Thymus (tissue), 14 donors: ENCODE measurements at places on chromosomes 11 and 22.

DNA sequence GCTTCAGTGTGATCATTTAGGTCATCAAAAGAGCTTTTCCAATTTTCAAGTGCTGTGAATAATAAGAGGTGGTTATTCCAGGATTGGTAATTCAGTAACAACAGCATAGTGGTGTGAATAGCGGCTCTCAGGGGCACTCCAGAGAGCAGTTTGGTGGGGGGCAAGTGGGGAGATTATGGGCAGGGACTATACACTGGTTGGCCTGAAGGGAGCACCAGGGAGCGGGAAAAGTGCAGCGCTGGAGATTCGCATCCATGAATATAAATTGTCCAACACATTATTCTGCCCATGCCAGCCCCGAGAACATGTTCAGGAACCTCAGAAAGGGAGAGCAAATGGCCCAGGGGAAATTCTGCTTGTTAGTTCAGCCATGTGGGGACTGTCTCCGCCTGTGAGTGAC, 37.9 kb downstream of the OR6Q1 start:
- no peak overlapping the region for H3K27ac ChIP-seq
- H3K4me3 ChIP-seq = no peak overlapping the region
- no peaks in the 10 kb centered on the region for H3K27me3 ChIP-seq
- no peaks in the 10 kb centered on the region for H3K4me1 ChIP-seq

GRCh38 chr11:64564947-64565889, 25.8 kb upstream of the SLC22A12 start:
- H3K27me3 ChIP-seq = no peaks in the 10 kb centered on the region
- H3K4me1 ChIP-seq = peaks cover 10% of the 10 kb centered on the region
- no peak overlapping the region for H3K4me3 ChIP-seq
- no peaks in the 10 kb centered on the region for H3K36me3 ChIP-seq

DNA sequence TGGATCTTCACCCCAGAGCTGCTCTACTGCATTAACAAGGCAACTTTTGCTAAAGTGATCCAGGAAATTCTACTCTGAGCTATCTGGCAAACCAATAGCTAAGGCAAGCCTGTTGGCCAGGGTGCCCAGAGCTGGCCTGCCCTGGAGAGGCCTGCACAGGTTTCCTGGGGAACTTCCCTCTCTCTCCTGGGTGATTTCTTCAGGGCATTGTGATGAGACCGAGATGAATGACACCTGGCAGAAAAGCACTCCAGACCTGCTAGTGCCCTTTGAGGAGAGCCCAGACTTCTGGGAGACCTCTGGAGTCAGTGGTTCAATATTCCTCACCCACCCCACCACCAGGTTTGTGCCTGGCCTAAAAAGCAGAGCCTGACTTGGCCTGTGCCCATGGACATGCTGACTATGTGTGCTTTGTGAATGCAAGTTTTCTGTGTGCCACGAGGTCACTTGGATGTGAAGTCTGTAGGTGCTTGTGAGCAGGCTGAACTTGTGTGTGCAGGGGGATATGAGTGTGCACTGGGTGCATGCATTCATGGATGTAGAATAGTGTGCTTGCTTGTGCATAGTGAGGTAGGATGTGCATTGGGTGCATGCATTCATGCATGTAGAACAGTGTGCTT, 4.4 kb upstream of the APLNR start:
- peaks cover 36% of the 10 kb centered on the region for H3K27me3 ChIP-seq
- H3K4me3 ChIP-seq = no peak overlapping the region
- H3K27ac ChIP-seq = no peak overlapping the region
- no peak for DNase-seq
- no peaks in the 10 kb centered on the region for H3K36me3 ChIP-seq
- H3K4me1 ChIP-seq = no peaks in the 10 kb centered on the region

GRCh38 chr11:71446942-71447688, 1.1 kb downstream of the DHCR7 start:
- peaks cover 7% of the 10 kb centered on the region for H3K36me3 ChIP-seq
- H3K27me3 ChIP-seq = no peaks in the 10 kb centered on the region
- H3K4me1 ChIP-seq = peaks cover 17% of the 10 kb centered on the region
- no peak overlapping the region for H3K27ac ChIP-seq
- DNase-seq = no peak
- H3K4me3 ChIP-seq = peak overlapping the region; percentile 95

GRCh38 chr11:63698976-63699733, 17.9 kb downstream of the RTN3 start:
- no peaks in the 10 kb centered on the region for H3K4me1 ChIP-seq
- no peaks in the 10 kb centered on the region for H3K27me3 ChIP-seq
- no peak for DNase-seq

DNA sequence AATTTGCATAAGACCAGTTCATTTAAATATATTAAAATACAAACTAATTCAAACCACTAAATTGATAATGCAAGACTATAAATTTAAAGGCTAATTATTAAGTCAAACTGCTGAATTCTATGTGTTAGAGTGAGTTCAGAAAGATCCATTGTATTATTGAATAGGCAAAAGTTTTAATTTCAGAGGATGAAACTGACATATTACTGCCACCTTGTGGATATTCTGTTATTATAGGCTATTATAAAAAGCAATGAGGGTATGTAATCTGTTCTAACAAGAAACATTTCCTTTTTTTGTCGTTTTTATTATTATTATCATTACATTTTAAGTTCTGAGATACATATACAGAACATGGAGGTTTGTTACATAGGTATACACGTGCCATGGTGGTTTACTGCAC, 20.9 kb upstream of the NAALAD2 start:
- H3K27me3 ChIP-seq = no peaks in the 10 kb centered on the region
- DNase-seq = no peak
- no peak overlapping the region for H3K27ac ChIP-seq
- no peaks in the 10 kb centered on the region for H3K4me1 ChIP-seq

- peak; percentile 6 for DNase-seq
- no peak overlapping the region for H3K4me3 ChIP-seq
- no peak overlapping the region for H3K27ac ChIP-seq
- H3K27me3 ChIP-seq = no peaks in the 10 kb centered on the region
- H3K36me3 ChIP-seq = no peaks in the 10 kb centered on the region
Measured at GRCh38 chr11:86592659-86593451, 79.6 kb downstream of the ME3 start.

- H3K4me1 ChIP-seq = peaks cover 16% of the 10 kb centered on the region
- H3K27me3 ChIP-seq = peaks cover 5% of the 10 kb centered on the region
- no peak for DNase-seq
- no peaks in the 10 kb centered on the region for H3K36me3 ChIP-seq
- no peak overlapping the region for H3K27ac ChIP-seq
Measured at GRCh38 chr22:23566705-23567475, 13.2 kb downstream of the IGLL1 start.

DNA sequence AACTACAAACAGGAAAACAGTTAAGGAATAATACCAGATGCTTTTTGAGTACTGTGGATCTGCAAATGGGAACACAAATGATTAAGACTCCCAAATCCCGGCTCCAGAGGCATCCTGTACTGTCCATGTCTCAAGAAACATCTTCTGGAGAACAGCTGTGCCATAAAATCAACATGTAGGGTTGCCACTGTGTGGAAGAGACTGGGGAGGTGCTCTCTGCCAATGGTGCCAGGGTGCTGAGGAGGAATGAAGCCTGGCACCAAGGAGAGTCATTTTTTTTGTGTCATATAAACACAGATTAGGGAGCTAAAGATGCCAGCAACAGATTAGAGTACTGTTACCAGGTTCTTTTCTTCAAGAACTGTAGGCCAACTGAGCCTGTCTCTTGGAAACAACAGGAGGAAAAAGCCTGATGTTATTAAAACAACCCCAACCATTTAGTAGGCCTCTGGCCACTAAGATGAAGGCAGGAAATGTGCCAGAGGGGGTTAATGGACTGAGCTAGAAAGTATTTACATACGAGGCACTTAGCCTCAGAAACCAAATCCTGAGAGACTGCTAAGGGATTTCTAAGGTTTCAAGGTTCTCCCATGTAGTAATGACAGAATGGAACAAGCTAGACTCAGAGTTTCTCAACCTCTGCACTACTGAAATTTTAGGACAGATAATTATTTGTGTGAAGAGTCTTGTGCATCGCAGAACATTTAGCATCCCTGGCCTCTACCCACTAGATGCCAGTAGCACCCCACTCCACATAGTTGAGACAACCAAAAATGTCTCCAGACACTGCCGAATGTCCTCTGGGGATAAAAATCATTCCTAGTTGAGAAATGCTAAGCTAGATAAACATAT, 54.6 kb upstream of the CHRM4 start:
- no peaks in the 10 kb centered on the region for H3K4me1 ChIP-seq
- H3K27ac ChIP-seq = no peak overlapping the region
- no peaks in the 10 kb centered on the region for H3K27me3 ChIP-seq
- DNase-seq = no peak
- peaks cover 22% of the 10 kb centered on the region for H3K36me3 ChIP-seq
- no peak overlapping the region for H3K4me3 ChIP-seq

DNA sequence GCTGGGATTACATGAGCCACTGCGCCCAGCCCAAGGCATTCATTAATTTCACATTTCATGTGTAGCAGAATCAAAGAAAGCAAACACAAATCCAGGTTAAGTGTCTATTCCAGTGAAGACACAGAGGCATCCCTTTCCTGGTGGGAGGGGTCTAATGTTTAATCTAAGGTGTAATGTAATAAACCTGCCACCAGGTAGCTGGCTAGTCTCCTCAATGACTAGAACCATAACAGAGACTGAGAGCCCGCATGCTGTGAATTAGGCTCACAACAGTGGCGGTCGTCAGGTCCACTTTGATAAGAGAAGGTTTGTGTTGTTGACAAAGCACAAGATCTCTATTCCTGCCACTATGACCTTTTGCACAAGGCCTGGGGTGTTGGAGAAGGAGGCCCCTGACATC, 64.2 kb upstream of the ADA2 start:
- no peak overlapping the region for H3K27ac ChIP-seq
- H3K36me3 ChIP-seq = no peaks in the 10 kb centered on the region
- no peak overlapping the region for H3K4me3 ChIP-seq
- DNase-seq = no peak

DNA sequence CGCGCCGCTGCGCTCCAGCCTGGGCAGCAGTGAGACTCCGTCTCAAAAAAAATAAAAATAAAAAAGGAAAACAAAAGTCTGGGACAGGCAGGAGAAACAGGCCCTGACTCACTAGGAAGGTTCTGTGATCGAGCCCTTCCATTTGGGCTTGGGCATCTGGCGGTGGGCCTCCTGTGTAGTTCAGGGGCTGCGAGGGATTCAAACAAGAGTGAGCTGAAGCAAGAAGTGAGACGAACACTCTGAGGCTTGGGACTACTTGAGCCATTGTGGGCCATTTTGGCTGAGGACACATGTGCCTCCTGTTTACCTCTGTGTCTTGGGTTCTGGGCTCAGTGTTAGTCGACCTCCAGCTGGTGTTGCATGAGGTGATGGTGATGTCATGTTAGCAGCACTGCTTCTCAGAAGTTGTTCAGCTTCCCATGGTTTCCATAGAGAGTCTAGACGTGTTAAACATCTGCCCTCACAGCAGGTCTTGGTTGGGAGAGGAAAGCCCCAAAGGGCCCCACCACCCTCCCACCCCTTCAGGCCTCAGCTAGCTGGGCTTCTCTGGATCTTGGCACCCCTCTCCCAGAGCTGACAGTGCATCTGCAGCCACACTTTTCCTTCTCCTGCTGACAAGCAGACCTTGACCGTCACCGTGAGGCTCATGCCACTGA, 57.8 kb downstream of the MED15 start:
- H3K36me3 ChIP-seq = peaks cover 76% of the 10 kb centered on the region
- H3K27ac ChIP-seq = no peak overlapping the region

GRCh38 chr22:30667107-30667493, 575 bp downstream of the DUSP18 start:
- DNase-seq = peak; percentile 11
- no peak overlapping the region for H3K27ac ChIP-seq
- H3K4me1 ChIP-seq = peaks cover 8% of the 10 kb centered on the region

- peaks cover 10% of the 10 kb centered on the region for H3K4me1 ChIP-seq
- H3K4me3 ChIP-seq = no peak overlapping the region
- H3K27ac ChIP-seq = no peak overlapping the region
- peaks cover 11% of the 10 kb centered on the region for H3K36me3 ChIP-seq
Measured at GRCh38 chr11:117337076-117337475, 9.4 kb downstream of the CEP164 start.

DNA sequence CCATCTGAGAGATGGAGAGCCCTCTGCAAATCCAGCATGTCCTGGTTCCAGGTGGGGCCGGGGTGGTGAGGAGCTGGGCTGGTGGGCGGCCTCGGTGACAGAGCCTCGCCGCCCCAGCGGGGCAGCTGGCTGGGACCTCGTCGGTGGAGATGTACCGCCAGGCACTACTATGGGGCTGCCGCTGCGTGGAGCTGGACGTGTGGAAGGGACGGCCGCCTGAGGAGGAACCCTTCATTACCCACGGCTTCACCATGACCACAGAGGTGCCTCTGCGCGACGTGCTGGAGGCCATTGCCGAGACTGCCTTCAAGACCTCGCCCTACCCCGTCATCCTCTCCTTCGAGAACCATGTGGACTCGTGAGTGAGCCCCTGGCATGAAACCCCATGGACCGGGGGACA, 7.0 kb downstream of the PLCB3 start:
- no peaks in the 10 kb centered on the region for H3K27me3 ChIP-seq
- no peak overlapping the region for H3K27ac ChIP-seq
- H3K4me3 ChIP-seq = no peak overlapping the region
- peaks cover 49% of the 10 kb centered on the region for H3K36me3 ChIP-seq

- no peak for DNase-seq
- peak overlapping the region; percentile 95 for H3K27ac ChIP-seq
- peaks cover 12% of the 10 kb centered on the region for H3K27me3 ChIP-seq
- peak overlapping the region; percentile 97 for H3K4me3 ChIP-seq
- H3K4me1 ChIP-seq = peaks cover 3% of the 10 kb centered on the region
Measured at GRCh38 chr11:67119585-67120391, 725 bp downstream of the KDM2A start.

DNA sequence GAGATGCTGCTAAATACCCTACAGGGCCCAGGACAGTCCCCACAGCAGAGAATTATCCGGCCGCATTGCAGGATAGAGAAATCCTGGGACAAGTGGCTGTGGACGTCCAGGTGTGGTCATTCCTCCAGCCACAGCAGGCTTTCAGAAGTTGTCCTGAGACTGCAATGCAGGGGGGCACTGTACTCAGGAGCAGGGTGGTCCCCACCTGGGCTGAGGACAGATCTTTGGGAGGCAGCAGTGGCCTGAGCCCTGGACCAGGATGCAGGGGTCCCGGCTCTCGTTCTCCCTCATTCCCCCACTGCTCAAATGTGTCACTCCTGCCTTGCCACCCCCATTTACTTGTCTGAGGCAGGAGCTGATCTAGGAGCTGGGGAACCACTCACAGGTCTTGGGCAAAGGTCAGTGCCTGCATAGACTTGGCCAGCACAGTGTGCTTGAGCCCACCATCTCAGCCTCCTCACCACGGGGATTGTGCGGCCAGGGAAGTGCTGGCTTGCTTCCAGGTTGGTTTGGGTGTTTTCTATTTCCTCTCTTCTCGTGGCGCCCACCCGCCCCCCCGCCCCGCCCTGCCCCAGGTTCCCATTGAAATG, 15.3 kb downstream of the LINC01488 start:
- no peak overlapping the region for H3K27ac ChIP-seq
- no peaks in the 10 kb centered on the region for H3K36me3 ChIP-seq

DNA sequence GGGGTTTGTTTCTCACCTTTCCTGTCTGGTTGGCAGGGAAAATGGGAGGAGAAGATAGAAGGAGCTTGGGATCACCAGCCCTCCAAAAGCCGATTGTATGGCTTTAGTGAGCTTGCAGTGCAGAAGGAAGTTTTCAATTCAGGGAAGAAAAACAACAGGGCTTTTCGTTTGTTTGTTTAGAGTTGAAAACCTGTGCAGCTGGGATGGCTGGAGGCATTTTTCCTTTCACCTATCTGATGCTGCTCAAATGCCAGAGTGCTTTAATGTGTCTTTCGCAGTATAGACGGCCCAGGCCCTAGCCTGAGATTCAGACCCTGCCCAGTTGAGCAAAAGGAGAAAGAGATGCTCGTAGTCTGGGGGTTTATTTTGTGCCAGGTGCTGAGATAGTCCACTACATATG, 87.9 kb downstream of the INSC start:
- DNase-seq = no peak
- H3K4me1 ChIP-seq = no peaks in the 10 kb centered on the region
- H3K27me3 ChIP-seq = no peaks in the 10 kb centered on the region
- H3K4me3 ChIP-seq = no peak overlapping the region
